ENCODE measurements at places on chromosomes 1 and 21.

- DNase-seq = no peak
These were observed 313.4 kb upstream of the C1orf174 start for GRCh38 chr1:4213366-4213973.

DNA sequence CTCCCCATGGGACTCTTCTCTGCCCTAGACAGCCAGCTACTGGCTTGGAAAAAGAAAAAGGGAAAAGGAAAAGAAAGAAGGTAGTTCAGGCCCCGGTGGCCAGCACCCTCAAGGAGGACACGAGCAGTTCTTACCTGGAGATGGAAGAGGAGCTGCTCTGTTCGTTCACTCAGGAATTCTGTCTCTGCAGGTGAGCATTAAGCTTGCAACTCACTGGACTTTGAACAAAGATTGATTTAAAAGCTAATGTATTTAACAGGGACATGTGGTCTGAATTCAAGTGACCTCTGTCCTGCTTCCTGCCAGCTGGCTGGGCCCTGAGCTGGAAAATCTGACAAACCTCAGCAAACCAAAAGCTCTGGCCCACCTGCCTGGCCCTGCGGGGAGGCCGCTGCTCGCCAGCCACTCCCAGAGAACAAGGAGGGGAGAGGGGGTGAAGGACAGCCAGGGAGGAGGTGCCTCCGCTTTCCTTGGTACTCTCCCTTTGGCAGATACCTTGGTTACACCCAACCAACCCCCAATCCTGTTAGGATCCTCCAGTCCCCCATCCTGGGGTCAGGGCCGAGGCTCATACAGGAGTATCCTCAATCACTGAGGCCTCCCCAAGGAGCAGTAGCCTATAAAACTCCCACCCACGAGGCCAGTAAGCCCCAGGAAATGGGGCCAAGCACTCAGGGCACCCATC, at the start of gene PDZK1:
Gene PDZK1 (minus strand): TSS at position 186 of the 685 bp plus-strand sequence. CDS start 19,347 bp downstream, outside the sequence.
- DNase-seq = no peak

- no peak for DNase-seq
These were observed at the start of gene GPA33 for GRCh38 chr1:167090314-167090942. TSS of gene GPA33 (minus strand) at chr1:167090377. CDS start at chr1:167090287, 90 bp downstream.

DNA sequence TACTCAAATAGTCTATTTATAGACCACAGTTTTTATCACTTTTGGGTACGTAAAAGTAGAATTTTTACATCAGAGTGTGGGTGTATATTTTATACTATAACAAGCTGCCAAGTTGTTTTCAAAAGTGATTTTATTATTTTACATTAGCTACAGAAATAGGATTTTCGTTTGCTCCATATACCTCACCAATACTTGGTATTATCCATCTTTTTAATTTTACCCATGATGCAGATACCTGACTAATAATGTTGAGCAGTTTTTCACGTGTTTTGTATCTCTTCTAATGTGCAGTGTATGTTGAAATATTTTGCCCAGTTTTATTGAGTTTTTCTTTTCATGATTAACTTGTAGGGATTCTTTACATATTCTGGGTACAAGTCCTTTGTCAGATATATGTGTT, 379.8 kb downstream of the MATN1 start:
- no peak for DNase-seq

- DNase-seq = no peak
These were observed 73.1 kb downstream of the VPS13D start for GRCh38 chr1:12302798-12303447.

DNA sequence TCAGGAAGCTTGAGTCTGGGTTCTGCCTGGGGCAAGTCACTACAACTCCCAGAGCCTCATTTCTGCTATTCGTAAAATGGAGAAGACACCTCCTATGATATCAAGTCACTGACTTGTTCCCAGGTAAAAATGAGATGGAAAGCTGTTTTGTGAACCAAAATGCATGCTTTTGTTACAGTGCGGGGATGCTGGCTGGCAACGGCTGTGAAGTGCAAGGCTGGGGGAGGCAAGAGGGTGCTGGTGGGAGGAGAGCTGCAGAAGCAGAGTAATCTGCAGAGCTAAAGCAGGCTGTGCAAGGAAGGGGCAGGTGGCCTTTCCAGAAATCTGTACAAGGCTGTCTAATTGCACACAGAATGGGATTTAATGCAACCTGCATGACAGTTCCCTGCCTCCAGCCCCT, 150.9 kb downstream of the CNIH3 start:
- DNase-seq = no peak

GRCh38 chr21:33554236-33554981, 11.6 kb downstream of the SON start:
- DNase-seq = no peak

DNA sequence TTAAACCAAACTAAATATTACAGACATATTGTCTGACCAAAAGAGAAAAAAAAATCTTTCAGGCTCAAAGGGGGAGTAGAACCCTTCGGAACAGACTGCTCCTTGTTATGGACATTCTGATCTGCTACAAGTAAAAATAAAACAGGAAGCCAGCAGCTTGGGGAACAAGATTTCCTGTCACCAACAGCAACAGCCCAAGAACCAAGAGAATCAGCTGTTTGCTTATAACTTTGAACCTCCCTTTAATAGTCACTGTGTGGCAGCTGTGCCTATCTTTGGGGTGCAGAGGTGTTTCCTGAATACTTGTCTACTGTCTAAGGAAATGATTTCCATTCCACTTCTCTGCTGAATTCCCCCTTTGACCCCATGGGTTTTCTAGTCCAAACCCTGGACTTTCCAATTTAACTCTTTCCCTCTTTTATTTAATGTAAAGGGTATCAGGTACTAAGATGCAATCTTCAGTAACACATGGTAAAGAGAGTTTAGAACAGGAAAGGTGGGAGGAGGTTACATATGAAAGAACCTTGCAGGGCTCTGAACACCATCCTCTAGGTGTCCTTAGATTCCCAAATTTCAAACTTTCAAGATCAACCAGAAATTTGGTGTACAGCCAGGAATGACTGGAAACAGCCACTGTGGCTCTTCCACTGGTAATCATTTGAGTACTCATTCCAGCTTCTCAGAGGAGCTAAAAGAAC, 38.6 kb downstream of the GPR3 start:
- no peak for DNase-seq

DNA sequence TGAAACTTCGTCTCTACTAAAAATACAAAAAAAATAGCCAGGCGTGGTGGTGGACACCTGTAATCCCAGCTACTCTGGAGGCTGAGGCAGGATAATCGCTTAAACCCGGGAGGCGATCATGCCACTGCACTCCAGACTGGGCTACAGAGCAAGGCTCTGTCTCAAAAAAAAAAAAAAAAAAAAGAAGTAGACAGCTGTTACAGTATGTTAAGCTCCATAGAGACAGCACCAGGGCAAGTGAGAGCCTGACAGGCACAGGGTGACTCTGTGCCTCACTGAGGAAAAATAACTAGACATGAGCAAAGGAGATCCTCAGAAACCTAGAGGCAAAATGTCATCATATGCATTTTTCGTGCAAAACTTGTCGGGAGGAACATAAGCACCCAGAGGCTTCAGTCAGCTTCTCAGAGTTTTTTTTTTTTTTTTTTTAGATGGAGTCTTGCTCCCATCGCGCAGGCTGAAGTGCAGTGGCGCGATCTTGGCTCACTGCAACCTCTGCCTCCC, 9.0 kb upstream of the PRDX1 start:
- DNase-seq = no peak

GRCh38 chr1:41612953-41613352, 128.5 kb upstream of the EDN2 start:
- DNase-seq = no peak

DNA sequence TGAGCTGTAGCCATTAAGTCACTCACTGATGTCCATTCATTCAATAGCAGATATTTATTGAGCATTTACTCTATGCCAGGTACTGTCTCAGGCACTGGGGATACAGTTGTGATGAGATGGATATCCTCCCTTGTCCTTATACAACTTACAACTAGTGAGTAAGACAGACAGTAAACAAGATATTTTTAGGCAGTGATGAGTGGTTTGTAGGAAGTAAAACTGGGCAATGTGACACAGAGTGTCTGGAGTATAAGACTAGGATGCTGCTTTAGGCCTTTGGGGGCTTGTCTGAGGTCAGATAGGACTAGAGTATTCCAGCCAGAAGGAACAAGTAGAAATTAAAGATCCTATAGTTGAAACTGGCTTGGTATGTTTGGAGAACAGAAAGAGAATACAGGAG, 41.4 kb downstream of the NOS1AP start:
- DNase-seq = no peak

DNA sequence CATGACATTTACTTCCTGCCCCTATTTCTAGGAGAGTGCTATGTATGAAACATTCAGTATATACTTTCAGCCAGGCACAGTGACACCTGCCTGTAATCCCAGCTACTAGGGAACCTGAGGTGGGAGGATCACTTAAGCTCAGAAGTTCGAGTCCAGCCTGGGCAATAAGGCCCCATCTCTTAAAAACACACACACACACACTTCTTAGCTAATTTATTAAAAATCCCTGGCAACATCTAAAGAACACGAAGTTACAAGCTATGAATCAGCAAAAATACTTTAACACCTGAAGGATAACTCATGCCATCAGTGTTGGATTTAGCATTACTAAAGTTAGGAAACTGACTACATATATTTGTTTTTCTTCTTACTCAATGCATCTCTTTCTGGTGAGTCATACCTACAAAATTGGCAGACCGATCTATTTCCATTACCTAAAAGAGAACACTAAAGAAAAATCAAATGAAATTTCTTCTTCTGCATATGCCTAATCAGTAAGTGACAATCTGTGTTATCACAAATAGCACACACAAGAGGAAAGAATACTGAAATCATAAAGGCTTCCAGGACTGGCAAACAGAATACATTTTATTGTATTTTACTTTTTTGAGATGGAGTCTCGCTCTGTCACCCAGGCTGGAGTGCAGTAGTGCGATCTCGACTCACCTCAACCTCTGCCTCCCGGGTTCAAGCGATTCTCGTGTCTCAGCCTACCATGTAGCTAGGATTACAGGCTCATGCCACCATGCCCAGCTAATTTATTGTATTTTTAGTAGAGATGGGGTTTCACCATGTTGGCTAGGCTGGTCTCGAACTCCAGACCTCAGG, 41.4 kb downstream of the RNF115 start:
- no peak for DNase-seq

DNA sequence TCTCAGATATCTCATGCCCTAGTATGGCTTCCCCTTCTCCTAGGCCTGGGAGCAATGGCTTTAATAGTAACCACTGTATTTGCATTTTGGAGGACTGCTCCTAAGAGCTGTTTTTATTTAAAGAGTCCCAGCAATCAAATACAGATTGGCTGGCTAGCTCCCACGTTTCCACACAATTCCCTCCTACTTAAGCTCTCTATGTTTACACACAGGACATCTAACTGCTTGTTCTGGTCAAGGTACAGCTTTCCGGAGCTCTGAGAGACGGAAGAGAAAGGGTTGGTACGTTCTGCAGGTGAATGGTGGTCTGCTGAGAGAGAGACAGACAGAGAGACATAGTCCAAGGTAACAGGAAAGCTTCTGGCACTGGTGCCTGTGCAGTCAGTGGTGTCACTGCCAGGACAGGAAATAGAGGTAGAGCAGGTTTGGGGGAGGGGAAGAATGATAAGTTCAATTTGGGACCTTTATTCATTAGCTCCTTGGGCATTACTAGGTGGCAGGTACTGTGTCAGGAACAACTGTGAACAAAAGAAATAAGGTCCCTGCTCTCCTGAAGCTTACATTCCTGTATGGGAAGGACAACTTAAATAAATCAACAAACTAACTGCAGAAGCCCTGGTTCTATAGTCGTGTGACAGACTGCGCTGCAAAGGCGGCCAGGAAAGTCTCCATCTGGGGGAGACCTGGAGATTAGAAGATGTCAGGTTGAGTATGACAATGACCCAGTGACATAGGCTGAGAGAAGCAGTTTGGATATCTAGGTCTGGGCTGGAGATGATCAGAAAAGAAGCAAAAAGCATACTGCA, 1.2 kb upstream of the SLC25A33 start:
- no peak for DNase-seq

GRCh38 chr1:13828454-13829151, 128.6 kb downstream of the PRDM2 start:
- DNase-seq = no peak

DNA sequence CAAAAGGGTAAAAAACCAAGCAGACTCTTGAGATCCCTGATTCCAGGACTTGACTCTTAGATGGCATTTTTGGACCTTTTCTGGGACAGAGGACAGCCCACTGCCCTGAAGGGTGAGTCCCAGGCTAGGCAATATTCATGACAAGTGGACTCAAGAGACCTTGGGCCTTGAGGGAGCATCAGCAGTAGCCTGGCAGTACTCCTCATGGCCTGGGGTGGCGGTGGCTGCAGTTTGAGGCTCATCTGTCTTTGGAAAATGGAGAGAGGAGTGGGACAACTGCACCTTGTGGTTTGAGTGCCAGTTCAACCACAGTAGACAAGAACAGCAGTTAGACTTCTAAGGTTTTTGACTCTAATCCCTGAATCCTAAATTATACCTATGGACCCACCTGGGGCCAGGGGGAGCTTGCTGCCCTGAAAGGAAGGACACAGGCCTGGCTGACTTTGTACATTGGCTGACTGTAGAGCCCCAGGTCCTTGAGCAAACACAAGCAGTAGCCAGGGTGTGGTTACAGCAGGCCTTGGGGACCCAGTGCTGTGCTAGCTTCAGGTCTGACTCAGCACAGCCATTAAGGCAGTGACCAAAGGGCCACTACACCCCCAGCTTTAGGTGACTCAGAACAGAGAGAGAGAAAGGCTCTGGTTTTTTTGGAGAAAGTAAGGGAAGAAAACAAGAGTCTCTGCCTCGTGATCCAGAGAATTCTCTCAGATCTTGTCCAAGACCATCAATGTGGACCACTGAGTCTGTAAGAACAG, 1023.2 kb downstream of the KCNT2 start:
- no peak for DNase-seq

DNA sequence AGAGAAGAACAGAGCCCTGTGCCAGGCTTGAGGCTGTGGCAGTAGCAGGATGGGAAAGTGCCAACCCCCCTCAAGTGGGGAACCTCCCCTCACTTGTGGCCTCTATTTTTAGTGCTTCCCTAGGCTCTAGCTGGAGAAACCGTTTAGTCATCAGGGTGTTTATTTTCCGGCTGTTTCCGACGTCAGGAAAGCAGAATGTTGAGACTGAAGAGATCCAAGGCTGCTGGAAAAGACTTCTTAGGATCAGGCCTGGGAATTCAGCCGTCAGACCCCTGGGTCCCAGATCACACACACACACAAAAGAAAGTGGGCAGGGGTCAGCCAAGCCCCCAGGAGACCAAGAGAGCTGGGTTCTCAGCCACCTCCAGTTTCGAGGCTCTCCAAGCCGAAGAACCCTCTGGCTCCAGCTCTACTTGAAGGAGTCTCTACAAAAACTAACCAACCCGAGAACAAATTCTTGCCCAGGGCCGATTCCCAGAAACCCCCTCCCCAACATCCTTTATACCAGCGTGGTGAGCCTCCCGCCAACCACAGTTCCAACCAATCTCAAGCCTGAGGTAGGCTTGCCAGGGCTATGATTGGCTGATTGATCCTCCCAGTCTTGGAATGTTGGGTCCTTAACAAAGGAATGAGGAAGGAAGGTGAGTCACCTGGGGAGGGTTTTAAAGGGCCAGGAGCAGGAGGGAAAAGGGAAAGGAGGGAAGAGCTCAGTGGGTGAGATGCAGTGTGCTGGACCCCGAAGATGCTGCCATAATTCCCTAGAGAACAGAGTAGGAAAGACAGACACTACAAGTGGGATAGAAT, 2.5 kb upstream of the MEF2D start:
- DNase-seq = no peak

- DNase-seq = no peak
These were observed 14.1 kb downstream of the F5 start for GRCh38 chr1:169572187-169572586.

All from frontal cortex (tissue), 4 donors.